ENCODE measurements at places on chromosomes 12 and 14.

- no peak for DNase-seq
These were observed 99.9 kb downstream of the PPM1H start for GRCh38 chr12:62834971-62835547.

GRCh38 chr14:22122829-22123560 is 449.4 kb upstream of the OR4E1 start:
- no peak for DNase-seq

GRCh38 chr12:479161-479560 is 19.4 kb downstream of the B4GALNT3 start:
- DNase-seq = no peak

DNA sequence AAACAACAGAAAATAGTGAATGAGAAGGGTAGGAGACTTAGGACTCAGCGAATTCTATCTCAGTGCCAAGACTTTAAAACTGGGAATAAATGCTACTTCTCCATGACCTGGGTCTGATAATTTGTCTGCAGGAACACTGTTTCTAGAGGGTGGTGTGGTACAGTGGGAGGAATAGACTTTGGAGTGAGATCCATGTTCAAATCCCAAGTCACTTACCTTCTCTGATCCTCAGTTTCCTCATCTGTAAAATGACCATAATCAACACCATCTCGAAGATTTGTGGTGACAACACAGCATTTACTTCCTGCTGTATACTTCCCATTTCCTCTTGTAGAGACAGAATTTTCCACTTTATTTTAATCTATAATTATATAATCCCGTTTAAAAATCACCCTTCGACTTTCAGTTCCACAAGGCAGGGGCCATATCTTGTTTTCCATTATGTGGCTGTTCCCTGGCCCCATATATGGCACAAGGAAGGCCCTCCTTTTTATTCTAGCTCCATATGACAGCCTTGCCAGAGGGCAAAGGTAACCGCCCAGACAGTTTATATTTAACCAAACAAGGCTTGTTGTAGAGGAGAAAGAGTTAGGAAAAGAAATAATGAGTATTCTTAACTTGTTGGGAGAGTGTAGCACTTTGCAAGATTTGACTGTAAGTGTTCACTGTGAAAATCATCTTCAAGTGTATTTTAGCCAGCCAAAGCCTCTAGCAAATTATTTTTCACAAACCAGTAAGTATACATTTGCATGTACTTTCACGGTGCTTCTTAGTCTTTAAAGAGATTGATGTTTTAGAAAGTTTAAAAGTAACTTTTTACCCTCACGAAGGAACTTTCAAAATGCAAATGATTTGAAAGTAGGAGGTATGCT is 243.1 kb downstream of the AKAP6 start:
- no peak for DNase-seq

- no peak for DNase-seq
These were observed 22.2 kb upstream of the CCER1 start for GRCh38 chr12:90977224-90977623.

- DNase-seq = no peak
These were observed 49.5 kb upstream of the ATXN7L3B start for GRCh38 chr12:74488134-74488533.

GRCh38 chr12:63753743-63754142 is 26.0 kb upstream of the RXYLT1 start:
- DNase-seq = no peak

DNA sequence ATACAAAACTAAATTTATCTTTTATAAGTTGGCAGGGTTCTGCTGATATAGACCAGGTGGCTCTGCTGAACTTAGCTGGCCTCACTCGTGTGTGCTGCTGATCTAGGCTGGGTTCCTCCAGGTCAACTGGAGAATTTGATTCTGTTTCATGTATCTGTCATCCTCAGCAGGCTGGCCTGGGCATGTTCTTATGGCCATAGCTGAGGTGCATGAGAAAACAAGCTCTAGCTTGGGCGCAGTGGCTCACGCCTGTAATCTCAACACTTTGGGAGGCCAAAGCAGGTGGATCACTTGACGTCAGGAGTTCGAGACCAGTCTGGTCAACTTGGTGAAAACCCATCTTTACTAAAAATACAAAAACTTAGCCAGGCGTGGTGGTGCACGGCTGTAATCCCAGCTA is 24.3 kb upstream of the BCL2L14 start:
- no peak for DNase-seq
